Activated T-helper 1 cell treated with anti-CD3 and anti-CD28 coated beads, Interleukin-2, amount 50 U/mL, for 16 hours (primary cell): ENCODE measurements at places on chromosomes 5 and 9.

DNA sequence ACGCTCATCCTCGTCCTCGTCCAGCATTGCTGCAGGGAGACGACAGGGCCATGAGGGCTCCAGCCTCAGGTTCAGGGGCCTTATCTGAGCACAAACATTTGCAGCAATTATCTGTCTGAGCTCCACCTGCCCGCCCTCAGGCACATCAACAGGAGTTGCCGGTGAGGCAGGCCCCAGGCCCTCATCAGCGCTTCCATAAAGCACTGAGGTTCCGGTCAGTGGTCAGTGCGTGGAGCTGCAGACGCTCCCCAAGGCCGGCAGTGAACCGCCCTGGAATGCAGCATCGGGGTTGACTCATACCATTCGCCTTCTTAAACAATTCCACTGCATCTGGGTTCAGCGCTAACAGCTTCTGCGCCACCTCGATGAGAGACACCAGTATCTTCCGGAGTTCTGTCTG is 15.2 kb downstream of the UBAC1 start:
- no peak for DNase-seq

DNA sequence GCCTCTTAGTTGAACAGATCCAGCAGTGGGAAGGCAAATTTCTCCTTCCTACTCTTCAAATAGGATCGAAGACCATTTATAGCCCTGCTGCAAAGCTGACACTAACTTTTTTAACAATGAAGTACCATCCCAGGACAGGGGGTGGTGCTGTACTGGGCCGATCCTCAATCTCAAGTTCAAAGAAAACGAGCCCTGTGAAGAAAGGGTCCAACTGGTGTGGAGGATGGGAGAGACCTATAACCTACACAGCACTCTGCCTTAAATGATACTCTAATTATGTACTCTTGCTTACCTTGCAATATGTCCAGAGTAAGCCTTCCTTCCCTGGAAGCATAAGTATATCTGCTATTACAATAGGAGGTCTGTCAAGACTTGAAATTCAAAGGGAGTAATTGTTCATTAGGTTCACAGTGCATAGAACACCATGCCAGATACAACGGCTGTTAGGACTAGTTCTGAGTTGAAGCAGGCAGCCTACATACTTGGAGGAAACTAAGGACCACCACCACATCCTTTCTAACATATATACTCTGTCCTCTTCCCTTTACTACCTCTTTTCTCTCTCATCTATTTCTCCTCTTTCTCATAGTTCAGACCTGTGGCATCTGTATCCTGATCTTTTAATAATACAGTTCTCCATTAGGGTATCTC is 6.2 kb downstream of the ETF1 start:
- DNase-seq: no peak

DNA sequence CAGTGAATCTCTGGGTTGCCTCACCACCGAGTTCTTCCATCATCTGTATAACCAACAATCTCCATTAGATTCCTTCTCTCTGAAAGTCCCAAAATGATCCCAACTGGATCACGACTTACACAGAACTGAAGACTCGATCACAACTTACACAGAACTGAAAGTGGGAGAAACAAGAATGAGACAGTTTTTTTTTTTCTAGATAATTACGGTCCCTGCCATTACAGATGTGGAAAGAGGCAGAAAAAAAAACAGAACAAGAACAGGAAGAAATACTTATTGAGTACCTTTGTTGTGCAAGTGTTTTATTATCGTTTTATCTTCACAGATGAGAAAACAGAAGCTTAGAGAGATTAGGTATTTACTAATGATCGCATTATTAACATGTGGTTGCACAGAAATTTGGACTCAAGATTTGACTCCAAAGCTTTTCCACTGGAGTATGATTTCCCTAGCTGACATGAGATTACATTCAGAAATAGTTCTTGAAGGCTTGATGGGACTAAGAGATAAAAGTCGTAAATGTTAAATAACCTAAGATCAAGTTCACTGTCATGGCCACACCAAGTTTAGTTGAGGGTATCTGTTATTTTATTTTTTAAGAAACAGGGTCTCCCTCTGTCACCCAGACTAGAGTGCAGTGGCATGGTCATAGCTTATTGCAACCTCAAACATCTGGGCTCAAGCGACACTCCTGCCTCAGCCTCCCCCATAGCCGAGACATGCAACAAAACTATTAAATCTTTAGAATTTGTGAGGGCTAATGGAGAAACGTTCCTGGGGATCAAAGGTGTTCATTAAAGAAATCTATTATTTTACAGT is 8.9 kb downstream of the PLK2 start:
- no peak for DNase-seq

- DNase-seq: no peak
Measured at GRCh38 chr5:6362846-6363245, 15.5 kb downstream of the MED10 start.

DNA sequence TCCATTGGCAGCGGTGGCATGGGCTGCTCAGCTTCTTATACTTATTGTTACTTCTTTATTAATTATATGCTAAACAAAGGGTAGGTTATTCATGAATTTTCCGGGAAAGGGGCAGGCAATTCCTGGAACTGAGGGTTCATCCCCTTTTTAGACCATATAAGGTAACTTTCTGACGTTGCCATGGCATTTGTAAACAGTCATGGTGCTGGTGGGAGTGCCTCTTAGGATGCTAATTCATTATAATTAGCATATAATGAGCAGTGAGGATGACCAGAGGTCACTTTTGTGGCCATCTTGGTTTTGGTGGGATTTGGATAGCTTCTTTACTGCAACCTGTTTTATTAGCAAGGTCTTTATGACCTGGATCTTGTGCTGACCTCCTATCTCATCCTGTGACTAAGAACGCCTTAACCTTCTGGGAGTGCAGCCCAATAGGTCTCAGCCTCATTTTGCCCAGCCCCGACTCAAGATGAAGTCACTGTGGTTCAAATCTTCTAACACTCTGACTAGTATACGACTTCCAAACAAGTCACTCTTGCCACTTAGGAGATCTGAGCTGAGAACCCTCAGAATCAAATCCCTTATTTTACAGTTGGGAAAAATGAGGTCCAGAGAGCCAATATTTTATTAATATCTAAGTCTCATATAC is 237.5 kb downstream of the TRIM32 start:
- DNase-seq: no peak

DNA sequence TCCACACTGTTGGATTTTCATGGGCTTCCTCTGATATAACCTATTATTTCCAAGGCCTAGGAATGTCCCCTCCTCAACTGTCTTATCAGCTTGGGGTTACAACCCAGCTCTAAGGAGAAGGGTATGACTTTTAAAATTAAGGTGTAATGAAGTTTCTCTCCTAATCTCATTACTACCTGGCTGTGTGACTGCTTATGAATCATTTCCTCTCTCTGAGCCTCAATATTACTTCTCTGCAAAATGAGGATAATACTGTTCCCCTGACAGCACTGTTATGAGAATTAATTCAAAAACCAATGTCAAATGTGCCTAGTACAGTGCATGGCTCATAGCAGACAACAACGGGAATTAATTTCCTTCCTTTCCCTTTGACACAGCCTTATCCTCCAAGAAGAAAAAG is 118.9 kb downstream of the NR6A1 start:
- DNase-seq: no peak

DNA sequence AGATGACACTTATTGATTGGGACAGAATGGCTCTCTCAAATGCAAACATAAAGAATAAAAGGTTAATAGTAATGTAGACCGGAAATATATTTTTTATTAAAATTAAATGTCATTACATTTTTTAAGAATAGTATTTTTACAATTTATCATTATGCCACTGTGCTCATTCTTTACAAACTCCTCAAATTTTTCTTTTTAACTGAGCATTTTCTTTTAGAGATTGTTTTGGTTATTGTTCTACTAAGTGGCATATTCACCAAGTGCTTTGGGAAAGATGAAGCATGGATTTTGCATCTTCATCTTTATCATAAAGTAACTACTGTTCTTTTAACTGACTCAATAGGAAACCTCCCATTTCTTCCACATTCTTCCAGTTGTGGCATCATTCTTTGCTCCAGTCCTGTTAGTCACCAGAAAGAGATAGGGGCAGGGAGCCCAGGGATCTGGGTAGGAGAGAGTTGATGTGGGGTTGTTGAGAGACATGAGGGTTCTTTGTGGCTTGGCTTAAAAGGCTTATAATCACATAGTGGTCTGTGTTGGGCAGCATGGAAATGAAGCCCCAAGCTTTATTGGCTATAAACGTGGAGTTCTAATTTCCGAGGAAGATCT is 69.8 kb downstream of the SYK start:
- no peak for DNase-seq

DNA sequence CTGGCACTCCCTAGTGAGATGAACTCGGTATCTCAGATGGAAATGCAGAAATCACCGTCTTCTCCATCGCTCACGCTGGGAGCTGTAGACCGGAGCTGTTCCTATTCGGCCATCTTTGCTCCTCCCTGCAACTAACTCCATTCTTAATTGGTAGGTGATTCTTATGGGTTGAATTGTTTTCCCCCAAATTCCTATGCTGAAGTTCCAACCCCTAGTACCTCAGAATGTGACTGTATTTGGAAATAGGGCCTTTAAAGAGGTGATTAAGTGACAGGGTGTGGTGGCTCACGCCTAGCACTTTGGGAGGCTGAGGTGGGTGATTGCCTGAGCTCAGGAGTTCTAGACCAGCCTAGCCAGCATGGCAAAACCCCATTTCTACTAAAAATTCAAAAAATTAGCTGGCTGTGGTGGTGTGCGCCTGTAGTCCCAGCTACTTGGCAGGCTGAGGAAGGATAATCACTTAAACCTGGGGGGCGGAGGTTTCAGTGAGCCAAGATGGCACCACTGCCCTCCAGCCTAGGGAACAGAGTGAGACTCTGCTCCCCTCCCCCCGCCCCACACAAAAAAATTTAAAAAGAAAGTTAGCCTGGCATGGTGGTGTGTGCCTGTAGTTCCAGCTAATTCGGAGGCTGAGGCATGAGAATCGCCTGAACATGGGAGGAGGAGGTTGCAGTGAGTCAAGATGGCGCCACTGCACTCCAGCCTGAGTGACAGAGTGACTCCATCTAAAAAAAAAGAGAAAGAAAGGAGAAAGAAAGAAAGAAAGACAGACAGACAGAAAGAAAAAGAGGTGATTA is 25.2 kb upstream of the FOCAD start:
- DNase-seq: no peak

- no peak for DNase-seq
Measured at GRCh38 chr5:96048763-96049162, 87.1 kb upstream of the ELL2 start.

GRCh38 chr9:14342736-14343135 is 28.8 kb upstream of the NFIB start:
- no peak for DNase-seq

DNA sequence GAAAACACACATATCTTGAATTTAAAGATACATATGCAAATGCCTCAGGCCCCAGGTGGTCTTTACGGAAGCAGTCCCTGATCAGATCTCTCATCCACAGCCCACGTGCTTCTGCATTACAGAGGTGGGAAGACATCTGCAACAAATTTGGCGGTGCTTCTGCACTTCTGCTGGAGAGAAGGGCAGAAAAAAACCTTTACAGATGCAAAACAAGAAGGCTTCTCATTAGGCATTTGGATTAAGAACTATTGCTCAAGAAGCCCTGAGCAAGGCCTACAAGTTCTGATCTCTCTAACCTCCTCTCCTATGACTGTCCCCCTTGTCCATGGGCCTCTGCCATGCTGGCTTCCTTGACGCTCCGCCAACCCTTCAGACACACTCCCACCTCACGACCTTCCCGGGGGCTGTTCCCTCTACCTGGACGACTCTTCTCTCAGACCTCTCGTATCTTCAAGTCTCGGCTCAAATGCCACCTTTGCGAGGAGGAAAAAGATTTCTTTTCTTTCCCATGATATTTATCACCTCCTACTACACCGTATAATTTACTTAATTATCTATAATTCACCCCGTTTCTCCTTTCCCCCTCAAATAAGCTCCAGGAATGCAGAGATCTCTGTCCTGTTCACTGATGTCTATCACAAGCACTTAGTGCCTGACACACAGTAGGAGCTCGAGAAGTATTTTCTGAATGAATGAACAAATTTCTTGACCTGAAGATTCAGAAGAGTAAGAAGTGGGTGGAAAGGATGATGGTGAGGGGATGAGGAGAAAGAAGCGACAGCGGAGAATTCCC is 1.1 kb downstream of the MTMR12 start:
- no peak for DNase-seq

DNA sequence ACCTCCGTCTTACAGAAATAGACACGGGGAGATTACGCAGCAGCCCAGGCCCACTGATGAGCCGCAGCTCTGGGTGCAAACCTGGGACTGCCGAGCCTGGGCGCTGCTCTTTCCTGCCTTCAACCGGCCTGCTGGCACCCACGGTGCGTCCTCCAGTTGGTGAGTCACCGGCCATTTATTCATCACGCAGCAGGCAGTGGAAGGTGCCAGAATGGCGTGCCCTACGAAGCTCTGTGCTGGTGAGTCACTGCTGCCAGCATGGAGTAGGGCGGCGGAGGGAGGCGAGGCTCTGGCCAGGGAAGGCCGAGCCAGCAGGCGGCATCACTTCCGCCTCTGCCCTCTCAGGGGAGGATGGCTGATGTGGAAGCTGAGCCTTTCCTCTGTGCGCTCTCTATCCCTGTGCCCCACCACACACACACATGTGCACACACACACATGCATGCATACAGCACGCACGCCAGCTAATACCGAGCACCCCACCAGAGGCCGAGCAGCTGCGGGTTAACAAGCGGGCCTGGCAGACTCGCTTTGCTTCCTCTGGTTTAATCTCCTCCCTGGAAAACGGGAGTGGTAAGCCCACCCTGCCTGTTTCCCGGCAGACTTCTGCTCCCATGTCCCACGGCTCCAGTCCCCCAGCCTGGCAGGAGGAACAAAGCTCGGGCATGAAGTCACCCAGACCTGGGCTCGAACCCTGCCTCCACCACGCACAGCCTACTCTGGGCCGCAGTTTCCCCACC is 39.2 kb downstream of the OLFM1 start:
- DNase-seq: no peak

DNA sequence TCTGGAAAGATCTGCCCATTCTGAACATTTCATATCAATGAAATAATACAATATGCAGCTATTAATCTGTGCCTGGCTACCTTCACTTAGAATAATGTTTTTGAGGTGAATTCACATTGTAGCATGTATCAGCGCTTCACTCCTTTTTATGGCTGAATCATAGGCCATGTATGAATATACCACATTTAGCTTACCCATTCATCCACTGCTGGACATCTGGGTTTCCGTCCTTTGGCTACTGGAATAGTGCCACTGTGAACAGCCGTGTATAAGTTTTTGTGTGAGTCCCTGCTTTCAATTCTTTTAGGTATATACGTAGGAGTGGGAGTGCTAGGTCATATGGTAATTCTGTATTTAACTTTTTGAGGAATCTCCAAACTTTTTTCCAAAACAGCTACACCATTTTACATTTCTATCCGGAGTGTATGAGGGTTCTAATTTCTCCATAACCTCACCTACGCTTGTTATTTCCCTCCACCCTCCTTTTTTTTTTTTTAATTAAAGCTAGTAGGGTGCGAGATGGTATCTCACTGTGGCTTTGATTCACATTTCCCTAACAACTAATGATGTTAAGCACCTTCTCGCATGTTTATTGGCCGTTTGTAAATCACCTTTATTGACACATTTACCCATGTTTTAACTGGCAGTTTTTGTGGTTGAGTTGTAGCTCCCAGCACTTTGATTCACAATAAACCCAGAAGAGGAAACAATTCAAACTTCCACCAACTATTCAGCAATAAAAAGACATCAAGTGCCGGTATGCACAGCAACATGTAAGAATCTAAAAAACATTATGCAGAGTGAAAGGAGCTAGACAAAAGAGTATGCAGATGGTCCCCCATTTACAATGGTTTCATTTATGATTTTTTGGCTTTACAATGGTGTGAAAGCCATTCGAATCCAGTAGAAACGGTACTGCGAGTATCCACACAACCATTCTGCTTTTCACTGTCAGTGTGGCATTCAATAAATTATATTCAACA is 8.1 kb downstream of the SEMA4D start:
- DNase-seq: no peak

GRCh38 chr5:156835905-156836304 is 14.2 kb upstream of the PPP1R2B start:
- DNase-seq: no peak
